ENCODE measurements at places on chromosomes 5 and 9.

GRCh38 chr5:179893958-179894895, 13.5 kb downstream of the TBC1D9B start:
- no peak for DNase-seq

DNA sequence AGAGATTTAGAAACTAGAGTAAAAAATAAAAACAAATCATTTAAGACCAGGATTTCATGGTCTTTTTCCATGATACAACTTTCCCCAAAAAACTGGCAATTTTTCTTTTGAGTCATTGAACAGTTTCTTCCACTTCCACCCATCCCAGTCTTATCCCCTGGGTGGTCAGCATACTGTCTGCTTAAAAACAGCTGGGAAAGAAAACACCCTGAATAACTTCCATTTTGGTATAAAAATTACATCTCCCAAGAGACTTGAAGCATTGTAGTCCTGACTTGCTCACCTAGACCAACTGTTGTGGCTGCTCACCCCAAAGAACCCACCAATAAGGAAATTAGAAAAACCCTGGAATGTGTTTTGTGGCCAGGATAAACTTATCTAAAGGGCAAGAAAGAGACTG, 731.3 kb downstream of the NR2F1-AS1 start:
- no peak for DNase-seq

DNA sequence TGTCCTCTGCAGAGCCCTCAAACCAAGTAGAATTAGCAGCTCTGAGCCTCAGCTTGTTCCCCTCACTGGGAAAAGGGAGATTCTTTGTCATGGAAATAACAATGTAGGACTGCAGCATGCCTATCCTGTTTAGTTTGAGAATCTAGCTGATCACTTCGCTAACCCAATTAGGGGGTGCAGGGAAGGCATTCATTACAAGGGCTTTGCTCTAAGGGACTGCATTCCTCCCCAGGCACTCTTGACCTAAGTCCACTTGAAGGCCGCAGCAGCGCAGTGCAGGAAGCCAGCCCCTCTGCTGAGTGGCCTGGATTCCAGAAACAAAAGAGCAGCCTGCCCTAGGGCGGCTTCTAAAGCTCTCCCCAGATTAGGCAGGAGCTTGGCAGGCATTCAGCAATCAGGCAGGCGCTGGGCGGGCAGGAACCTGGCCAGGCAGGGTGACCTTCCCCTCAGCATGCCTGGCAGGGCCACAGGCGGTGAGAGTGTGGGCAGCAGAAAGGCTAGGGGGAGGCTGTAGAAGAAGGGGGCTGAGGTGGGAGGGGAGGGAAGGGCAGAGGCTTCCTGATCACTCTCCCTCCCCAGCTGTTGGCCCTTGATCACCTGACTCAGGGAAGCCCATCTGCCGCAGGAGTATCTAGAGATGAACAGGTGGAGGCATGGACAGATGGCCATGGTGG, 24.8 kb downstream of the CCNJL start:
- no peak for DNase-seq

- no peak for DNase-seq
Observed at GRCh38 chr5:97071993-97072392, 70.4 kb downstream of the LIX1 start.

DNA sequence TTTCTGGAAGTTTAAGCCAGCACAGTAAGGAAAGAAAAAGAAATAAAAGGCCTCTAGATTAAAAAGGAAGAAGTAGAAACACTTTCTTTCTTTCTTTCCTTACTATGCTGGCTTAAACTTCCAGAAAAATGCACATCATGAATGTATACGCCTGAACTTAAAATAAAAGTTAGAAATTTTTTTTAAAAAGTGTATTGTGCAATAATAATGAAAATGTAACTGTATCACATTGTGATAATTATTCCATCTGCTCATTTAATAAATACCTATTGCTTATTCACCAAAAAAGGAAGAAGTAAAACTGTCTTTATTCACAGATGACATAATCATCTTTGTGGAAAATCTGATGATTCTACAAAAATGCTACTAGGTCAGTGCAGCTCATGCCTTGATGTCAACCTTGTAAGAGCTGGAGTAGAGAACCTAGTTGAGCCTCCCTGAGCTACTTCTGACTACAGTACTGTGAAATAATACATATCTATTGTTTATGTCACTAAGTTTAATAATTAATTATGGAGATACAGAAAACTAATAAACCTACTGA, 49.4 kb downstream of the MCTP1 start:
- no peak for DNase-seq

DNA sequence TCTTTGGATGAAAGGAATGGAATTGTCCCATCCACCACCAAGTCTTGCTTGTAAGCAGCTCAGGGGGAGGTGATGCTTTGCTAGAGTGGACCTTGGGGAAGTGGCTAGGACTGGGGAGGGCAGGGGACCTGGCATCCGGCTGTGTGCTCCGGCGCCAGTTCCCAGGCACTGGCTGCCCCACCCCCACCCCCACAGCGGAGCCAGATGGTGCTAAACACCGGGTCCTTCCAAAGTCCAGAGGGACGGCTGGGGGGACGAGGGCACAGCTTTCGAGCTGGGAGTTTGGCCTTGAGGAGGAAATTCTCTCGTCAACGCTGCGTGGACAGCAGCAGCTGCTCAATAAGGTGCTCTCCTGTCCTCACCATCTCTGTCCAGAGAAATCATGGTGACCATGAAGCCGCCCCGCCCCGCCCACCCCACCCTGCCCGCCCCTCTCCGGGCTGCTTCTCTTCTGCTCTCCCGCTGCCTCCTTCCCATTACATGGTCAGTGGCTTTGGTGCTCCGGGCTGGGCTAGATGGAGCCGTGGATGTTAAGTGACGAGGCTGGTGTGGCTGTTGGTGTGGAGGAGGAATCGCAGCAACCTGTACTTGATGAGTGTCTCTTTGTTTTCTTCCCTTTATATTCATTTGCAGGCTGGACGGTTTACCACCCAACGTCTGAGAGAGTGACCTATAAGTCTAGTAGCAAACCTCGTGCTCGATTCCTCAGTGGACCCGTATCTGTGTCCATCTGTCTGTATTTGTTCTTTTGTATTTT, 115.7 kb downstream of the WNK2 start:
- no peak for DNase-seq

GRCh38 chr5:172827841-172828240, 6.2 kb upstream of the ERGIC1 start:
- DNase-seq = no peak

DNA sequence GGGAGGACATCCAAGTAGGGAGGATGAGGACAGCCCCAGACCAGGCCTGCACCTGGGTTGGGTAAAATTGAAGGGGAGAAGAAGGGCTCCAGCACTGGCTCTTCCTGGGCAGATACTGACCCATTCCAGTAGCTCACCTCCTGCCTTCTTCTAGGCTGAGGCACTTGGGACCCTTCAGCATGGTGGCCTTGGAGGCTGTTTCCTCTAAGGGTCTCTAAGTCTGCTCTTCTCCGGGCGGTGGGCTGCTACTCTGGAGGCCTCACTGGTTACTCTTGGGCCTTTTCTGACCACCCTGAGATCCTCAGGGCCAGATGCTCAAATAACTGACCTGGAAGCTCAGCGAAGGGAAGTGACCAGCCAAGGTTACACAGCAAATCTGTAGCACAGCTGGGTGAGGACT, 2.8 kb upstream of the TIFAB start:
- no peak for DNase-seq
